Stimulated activated CD8-positive, alpha-beta memory T cell treated with anti-CD3 and anti-CD28 coated beads, Interleukin-4, amount 100 ng/mL, for 1 hour (primary cell): ENCODE measurements at places on chromosomes 12 and 14.

GRCh38 chr12:100234591-100235304 is 32.1 kb downstream of the DEPDC4 start:
- no peak for DNase-seq

GRCh38 chr14:92401561-92401960 is 78.6 kb downstream of the SLC24A4 start:
- DNase-seq: no peak

DNA sequence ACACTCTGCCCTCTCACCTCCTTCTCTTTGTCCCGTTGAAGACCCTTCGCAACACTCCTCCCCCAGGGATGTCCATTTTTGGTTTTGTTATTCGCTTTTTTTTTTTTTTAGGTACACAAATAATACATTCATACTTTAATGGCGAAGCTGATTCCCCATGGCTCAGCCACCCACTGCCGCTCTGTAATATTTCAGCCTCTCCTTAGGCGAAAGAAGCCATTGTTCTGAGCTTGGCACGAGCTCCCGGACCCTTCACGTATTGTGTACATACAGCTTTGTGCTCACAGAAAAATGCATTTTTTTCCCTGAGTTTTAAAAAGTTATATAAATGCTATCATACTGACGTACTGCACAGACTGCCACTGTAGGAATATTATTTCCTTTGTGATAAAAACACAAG is 115.0 kb downstream of the TMEM132C start:
- no peak for DNase-seq

DNA sequence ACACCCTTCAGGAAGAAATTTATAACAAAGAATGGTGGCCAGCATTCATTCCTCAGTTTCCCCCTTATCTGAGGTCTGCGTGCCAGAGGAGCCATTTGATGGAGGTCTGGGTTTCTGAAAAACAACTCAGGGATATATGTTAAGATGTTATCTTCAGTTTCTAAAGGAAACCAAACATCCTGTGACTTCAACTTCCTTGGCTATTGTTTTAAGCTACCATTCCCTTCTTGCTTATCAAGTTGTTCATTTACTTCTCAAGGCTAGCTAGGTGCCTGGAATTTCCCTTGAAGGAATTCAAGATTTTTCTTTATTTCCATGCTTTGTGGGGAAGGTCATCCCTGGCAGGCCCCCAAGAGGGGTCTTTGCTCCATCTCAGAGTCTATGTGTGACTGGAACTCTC is 27.1 kb upstream of the OXA1L start:
- no peak for DNase-seq

DNA sequence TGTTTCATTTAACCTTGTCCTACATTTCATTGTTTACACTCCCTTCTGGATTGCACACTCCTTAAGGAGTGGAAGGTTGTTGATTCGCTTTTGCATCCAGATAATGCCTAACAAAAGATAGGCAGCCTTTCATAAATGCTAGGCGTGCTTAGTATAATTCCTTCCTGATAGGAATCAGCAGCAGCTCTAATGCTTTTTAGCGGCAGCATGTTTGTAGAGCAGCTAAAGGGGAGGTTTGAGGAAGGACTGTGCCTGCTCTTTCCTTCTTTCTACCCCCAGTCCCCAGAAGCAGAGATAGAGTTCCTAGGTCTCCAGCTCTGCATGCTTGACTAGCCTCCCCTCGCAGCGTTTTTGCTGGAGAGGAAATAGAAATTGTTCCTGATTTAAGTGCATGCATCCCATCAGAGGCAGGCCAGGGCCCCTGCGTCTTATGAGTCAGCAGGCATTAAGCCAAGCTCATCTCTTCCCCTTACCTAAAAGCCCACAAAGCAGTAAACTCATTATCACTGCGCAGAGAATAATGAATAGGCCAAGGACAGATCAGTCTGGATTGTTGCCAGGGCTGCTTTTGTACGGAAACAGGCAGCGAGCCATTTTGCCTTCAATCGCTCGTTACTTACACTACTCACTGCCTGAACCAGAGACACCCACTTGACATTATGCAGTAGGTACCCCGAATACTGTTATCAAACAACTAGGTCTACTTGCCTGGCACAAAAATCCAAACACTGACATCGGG is 14.0 kb upstream of the TBPL2 start:
- DNase-seq: no peak

GRCh38 chr12:82682851-82683261 is 3.9 kb upstream of the TMTC2 start:
- DNase-seq: no peak

GRCh38 chr14:71300566-71301330 is 393.5 kb downstream of the PCNX1 start:
- DNase-seq: no peak

GRCh38 chr12:131351319-131352028 is 359.4 kb upstream of the SFSWAP start:
- no peak for DNase-seq

- DNase-seq: no peak
These were observed 6.2 kb downstream of the ANKRD13A start for GRCh38 chr12:110005319-110005973.

DNA sequence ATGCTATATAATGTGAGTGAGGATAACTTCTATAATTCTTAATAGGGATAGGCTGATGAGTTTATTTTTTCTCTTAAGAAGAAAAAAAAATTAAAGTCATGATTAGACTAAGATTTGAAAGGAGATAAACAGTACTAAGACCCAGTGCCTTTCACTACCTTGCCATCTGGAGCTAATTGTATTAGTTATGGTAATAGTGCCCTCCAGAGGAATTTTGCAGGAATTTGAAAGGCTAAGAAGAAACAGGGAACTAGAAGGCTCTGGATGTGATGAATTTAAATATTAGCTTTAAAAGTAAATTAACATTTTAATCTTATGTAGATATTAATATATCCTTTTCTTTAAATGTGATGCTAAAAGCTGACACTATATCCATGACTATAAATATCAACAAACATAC is 36.6 kb upstream of the PIK3C2G start:
- DNase-seq: no peak

DNA sequence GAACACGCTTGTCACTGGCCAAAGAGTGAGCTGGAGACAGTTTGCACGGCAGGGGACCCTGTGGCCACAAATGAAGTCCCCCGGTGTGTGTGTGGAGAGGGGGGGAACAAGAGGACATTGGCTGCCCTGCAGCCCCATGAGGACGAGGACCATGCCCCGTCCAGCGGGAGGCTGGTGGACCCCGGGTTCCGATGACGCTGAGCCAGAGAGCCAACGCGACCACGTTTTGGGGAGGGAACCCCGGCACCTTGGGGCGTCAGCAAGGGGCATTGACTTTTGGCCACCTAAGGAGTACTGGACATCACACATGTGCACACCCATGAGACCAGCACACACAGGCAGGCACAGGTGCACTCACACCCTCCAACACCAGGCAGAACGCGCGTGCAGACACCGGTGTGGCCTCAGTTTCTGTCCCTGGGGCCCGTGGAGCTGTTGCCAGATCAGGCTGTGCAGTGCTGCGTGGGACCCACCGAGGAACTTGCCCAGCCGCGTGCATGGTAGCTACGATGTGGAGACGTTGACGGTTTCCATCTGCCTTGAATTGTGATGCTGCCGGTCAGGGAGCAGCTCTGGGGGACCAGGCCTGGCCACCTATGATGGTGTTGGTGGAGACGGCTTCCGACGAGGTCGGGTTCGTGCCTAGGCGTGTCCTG is 26.5 kb downstream of the NOC4L start:
- DNase-seq: no peak

- no peak for DNase-seq
These were observed 29.4 kb downstream of the BCAT1 start for GRCh38 chr12:24919346-24920001.

- DNase-seq: no peak
These were observed 95.8 kb upstream of the ATXN7L3B start for GRCh38 chr12:74441872-74442271.

GRCh38 chr14:41718477-41719166 is 111.9 kb downstream of the LRFN5 start:
- DNase-seq: no peak

GRCh38 chr14:88748288-88748687 is 44.5 kb downstream of the EML5 start:
- no peak for DNase-seq

DNA sequence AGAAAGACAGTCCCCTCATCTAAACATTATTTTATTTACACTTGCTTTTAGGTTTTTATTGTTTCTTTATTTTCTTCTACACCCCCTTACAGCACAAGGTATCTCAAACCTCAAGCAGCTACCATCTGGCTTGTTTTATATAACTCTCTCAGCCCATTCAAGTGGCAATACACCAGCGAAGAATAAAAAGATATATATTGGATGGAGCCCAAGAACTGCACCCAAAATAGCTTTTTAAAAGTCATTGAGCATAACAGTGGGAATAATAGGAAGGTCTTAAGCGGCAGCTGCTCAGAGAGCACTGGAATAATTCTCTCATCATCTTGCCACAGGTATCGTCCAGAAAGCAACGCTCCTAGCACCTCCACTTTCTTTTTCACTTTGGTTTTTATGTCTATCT is 322.5 kb downstream of the SYT1 start:
- no peak for DNase-seq

DNA sequence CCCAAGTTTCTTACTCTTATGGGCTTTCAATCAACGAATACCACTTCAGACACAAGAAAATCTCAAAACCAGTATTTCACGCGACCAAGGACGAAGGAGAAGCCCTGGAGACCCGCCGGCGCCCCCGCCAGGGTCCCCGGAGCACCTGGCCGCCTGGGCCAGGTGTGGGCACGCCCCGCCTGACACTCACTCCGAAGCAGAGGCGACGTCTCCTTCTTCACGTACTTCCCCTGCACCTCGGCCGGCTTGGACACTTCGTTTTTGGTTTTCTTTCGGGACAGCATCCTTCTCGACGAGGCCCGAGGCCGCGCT is 466 bp downstream of the SAV1 start:
- DNase-seq: no peak

DNA sequence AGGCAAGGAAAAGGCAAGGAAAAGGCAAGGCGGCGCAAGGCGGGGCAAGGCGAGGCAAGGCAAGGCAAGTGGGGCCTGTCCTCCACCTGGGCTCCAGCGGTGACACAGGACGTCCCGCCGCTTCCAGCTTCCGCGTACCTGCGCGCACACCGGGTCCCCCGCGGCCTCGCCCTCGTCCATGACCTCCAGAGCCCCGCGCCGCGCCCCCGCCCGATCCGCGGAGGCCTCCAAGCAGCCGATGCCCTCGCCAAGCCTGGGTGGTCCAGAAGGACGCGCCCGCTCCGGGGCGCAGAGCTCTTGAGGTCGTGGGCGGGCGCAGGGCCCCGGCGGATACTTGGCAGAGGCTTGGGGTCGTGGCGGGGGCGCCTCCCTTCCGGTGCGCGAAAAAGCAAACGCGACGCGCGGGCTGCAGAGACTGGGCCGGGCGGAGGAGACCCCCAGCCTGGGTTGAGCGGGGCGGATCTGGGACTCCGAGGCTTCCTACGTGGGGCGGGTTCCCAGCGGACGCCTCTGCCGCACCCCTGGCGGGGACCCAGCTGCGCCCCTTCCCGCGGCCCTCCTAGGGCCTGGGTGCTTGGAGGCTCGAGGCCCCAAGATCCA is 60.8 kb upstream of the EIF5 start:
- DNase-seq: no peak

GRCh38 chr14:94163796-94164195 is 10.3 kb upstream of the PPP4R4 start:
- DNase-seq: no peak

DNA sequence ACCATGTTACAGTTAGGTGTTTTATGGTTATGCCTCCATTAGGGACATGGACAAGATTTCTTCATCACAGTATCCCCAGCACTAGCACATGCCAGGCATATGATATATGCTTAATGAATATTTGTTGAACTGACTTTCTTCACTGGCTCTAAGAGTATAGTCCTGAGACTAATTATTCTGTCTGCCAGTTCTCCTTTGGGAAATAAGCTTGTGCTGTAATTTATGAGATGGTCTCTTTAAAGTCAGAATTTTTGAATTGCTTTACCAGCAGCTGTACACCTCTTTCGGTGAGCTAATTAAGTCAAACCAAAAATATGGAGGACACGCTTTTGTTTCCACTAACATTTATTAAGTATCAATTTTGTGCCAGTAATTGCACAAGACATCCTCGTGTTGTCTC is 4.8 kb upstream of the KRT72 start:
- DNase-seq: no peak

DNA sequence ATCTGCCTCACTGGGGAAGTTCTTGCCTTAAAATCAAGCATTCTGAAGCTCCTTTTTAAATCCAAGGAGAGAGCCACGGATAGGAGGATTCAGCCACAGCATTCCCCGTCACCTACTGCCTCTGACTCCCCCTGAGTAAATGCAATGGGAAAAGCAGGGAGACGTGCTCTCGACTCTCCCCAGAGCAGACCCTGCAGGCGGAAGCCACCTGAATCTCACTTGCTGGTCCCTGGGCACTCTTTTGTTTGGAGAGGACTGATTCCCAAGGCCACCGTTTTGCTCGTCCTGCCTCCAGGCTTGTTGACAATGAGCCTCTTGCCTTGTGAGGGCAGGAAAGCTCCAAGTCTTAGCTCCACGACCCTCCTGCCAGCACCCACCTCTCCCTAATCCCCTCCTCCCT is 204.5 kb downstream of the SLC15A4 start:
- DNase-seq: no peak

DNA sequence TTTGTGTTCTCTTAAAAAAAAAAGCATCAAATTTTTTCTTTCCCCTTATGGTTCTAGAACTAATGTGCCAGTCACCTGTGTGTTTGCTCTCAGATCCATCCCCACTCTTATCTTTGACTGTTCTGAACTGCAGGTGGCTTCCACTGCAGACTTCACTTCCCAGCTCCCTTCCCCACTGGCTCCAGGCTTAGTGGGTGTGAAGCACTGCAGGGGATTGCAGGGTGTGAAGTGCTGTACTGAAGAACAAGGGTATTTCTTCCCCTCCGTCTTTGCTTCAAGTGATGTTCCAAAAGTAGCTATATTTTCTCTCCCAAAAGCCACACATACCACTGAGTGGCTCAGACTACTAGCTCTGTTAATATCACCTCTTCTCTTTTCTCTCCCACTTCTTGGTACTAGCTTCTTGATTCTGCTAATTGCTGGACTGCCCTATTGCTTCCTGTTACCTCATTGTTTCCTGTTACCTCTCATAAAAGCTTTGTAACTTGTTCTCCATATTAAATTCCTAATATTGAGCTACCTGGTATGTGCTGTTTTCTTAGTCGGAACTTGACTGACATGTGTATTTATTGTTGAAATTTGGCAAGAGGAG is 115.4 kb upstream of the PRICKLE1 start:
- DNase-seq: no peak

- no peak for DNase-seq
These were observed 661 bp downstream of the DENR start for GRCh38 chr12:122753319-122753650.
